ENCODE measurements at places on chromosomes 7 and 10.

GRCh38 chr7:31416381-31416870, 75.9 kb upstream of the NEUROD6 start:
- DNase-seq: no peak

- DNase-seq: no peak
These were observed 3.8 kb upstream of the CLDN3 start for GRCh38 chr7:73773700-73774517.

GRCh38 chr10:79066411-79067240, 2.1 kb upstream of the ZMIZ1 start:
- DNase-seq: no peak

GRCh38 chr7:100486753-100487446, 3.2 kb downstream of the NYAP1 start:
- DNase-seq: no peak

GRCh38 chr10:96374004-96374403, 15.2 kb upstream of the OPALIN start:
- DNase-seq: no peak

- no peak for DNase-seq
These were observed 137.8 kb downstream of the MAPK8 start for GRCh38 chr10:48444266-48444665.
